ENCODE measurements at places on chromosomes 2 and 18.

DNA sequence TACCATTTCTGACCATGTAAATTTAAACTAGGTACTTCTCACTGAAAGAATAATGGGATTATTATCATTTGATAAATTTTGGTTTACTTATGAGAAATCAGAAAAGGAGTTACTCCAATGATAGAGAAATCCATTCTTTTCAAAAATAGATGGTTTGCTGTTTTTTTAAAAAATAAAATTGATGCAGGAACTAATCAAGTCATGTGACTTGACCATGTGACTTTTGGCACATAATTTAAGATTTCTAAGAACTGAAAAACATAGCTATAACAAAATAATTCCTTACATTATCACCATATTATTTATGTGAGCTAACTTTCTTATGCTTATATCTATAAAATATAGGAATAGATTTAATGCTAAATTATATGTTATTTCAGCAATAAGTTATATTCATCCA, 247.1 kb upstream of the FIGN start:
- DNase-seq = no peak

DNA sequence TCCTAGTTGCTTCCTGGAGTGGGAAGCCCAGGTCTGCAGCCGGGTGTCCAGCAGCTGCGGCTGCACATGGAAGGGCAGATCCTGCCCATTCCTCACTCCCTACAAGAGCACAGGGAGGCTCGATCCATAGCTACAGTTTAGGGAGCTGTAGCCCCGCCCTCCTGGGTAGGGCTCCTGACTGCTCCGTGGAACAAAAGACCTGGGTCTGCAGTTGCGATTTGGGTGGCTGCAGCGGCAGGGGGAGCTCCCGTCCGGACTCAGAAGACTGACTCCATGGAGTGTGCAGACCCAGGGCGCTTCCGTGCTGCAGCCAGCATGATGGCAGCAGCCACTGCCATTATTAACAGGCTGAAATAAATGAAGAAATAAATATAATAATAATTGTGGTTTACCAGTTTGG, 157.3 kb downstream of the CTNNA2 start:
- DNase-seq = no peak

GRCh38 chr2:189534854-189535832, 45.4 kb downstream of the SLC40A1 start:
- no peak for DNase-seq

GRCh38 chr2:63698786-63699548, 110.2 kb downstream of the MDH1 start:
- peak; percentile 19 for DNase-seq

- DNase-seq = no peak
These were observed 30.2 kb upstream of the ITPRID2 start for GRCh38 chr2:181861379-181861778.

DNA sequence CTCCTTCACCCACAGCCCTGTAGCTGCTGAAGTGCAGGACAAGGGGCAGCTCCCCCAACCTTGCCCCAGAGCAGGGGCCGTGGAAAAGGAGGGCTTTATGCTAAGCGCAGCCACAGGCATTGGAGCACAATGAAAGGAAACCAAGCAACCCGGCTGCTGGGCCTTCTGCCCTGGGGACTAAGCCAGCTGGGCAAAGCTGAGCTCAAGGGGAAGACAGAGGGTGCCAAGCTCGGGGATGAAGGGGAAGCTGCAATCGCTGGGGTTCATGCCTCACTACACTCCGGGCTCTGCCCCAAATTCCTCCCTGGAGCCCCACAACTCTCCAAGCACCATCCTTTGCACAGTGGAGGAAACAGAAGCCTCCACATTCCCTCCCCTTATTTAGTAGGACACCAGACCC, 12.4 kb downstream of the SFXN5 start:
- DNase-seq = no peak

GRCh38 chr2:221488136-221488807, 83.8 kb downstream of the EPHA4 start:
- DNase-seq = no peak

DNA sequence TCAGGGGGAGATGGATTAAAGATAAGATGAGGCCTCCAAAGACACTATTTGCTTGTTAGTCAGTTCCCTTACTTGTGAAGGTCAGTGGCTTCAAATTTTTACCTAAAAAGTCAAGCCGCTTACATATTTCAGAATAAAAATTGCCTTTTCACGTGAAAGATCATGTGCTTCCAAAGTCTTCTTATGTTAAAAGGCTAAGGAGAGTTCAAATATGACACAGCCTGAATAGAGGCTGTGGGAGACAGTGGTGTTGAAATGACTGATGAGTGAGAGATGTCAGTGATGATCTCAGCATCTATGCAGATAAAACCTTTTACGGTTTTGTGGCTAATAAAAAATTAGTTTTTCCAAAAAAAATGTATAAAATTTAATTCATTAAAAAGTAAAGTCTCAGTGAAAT, 40.5 kb downstream of the UPP2 start:
- DNase-seq = no peak

GRCh38 chr18:25630682-25631081, 278.7 kb upstream of the ZNF521 start:
- DNase-seq = no peak

DNA sequence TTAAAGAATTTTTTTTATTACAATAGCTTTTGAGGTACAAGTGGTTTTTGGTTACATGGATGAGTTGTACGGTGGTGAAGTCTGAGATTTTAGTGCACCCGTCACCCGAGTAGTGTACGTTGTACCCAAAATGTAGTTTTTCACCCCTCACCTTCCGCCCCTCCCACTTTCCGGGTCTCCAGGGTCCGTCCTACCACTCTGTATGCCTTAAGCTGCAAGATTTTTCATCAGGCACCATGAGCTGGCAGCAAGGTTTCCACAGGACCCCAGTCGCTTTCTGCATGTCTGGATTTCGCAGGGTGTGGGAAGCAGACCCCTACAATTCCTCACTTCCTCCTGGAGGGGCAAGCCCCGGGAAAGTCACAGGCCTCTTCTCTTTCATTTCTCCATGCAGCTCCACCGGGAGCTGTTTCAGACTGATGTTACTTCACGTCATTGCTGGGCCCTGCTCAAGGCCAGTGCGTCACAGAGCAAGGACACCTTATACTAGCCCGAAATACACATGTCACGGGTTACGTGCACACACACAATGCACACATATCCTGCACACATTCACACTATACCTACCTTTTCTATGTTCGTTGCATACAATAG, 179.1 kb downstream of the ZFP36L2 start:
- no peak for DNase-seq

DNA sequence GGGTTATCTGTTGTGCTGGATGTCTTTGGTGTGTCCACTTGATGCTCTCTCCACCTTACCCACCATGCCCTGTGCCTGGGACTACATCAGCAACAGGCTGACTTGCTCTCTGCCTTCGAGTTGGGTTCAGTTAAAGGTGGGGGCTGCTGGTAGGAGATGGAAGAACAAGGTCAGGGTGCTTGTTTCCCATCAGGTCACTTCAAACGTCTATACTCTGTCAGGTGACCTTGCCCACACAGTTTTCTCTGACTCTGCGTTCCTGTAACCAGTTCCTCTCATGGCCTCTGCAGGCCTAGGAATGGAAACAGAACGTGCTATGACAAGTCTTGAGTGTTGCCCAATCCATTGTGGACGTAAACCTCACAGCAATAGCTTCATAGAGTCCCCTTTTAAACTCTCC, 38.4 kb upstream of the PAPOLG start:
- DNase-seq = no peak

DNA sequence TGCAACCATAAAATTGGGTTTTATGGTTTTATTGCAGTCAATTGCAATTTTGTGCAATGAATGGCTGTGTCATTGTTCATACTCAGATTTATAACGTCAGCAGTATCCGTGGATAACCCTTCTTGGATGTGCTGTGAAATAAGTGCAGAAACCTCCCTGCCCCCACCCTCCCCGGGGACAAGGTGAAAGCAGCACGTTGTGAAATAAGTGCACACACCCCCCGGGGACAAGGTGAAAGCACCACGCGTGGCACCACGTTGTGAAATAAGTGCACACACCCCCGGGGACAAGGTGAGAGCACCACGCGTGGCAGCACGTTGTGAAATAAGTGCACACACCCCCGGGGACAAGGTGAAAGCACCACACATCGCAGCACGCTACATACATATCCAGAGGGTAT, 93.6 kb upstream of the NFATC1 start:
- DNase-seq = no peak

DNA sequence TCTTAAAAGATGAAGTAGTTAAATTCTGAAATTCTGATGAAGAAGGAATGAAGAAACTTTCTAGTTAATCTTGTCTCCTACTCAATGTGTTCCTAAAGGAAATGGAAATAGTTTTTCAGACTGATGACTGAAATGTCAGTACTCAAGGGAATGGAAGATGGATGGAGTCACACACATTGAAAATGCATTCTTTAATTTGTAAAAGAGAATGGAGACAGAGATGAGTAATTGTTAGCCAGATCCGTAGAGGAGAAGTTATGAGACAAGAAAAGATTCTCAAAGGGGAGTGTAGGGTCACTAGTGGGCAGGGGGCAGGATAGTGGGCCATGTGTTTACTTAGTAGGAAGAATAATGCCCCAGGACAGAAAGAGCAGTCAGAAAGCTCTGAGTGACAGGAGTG, 13.3 kb downstream of the ZSWIM2 start:
- no peak for DNase-seq

DNA sequence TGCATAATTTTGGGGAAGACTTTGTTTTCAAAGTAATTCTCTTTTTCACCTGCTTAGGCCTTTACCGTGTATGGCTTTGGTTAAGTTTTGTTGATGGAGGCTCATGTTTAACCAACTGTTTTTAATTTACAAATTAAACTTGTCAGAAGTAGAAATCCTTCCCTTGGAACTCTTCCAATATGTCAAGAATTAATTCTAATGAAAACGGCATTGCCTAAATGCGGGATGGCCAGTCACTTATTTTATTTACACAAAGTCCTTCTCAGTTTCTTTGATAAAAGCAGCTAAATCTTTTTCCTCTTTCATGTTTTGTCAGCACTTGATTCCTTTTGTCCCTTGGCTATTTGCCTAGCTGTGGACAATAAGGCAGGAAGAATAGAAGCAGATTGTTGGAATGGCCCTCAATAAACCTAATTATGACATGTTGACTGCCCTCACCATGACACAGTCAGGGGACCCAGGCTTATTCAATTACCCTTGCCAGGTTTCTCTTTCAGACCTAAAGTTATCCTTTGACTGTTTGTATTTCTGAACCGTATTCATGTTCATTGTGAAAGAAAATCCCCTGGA, 26.3 kb downstream of the PAX3 start:
- no peak for DNase-seq

DNA sequence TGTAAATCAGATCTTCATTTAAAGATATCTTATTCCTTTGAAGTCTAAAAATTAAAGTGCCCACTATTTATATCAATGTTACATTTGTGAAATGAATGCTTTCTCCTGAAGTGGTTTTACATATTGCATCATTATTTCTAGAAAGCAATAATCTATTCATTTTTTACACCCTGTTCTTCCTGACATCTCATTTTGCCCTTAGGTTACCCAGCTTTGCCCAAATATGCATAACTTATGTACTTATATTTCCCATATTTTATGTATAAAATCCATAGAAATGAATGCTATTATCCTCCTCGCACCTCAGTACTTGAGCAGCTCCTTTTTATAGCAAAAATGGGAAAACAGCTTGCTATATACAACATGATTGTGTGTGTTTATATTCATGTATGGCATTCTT, 396.5 kb upstream of the DSEL start:
- DNase-seq = no peak

DNA sequence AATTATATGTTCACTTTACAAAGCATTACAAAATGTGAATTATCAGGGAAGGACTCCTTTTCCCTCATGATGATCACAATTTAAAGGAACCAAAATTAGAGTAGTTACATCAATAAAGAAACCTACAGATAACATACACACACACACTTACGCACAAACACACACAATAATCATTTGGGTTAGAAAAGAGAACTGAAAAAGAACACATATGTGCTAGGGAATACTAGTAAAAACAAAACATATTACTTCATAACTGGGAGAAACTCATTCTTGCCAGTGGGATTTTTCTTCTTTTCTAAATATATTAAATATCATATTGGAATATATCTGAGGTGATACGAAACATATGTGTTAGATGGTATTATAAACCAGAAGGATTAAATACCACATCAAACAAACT, 42.3 kb downstream of the FIGN start:
- DNase-seq = no peak

DNA sequence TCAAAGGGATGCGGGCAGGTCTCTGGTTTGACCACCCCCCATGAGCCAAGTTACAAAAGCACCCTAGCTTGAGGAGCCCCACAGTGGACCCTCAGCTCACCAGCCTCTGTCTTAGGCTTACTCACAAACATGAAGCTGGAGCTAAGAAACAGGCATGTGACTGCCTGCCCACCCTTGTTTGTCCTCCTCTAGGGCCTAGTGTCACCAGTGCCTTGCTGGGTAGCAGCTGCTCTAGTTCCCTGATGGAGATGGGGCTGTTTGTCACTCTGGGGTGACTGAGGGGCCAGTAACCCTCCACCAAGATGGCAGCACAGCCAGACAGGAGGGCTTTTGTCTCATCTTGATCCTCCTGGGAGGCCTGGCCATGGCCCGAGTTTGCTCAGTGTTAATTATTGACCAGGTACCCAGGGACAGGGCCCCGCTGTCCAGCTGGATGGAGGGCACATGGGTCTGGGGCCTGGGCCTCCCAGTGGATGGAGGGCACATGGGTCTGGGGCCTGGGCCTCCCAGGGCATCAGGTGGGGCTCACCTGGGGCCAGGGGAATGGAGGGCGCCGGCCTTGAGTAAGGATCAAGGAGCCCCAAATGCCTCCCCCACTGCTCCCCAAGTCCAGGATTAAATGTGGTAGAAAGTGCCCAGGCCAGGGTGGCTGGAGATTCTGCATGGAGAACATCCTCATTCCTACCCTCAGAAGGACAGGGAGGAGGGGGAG, 185.9 kb upstream of the HAAO start:
- DNase-seq = no peak

- DNase-seq = no peak
These were observed 145.3 kb upstream of the MEX3C start for GRCh38 chr18:51342815-51343214.

- no peak for DNase-seq
These were observed 8.2 kb downstream of the FAM110C start for GRCh38 chr2:38155-38554.

DNA sequence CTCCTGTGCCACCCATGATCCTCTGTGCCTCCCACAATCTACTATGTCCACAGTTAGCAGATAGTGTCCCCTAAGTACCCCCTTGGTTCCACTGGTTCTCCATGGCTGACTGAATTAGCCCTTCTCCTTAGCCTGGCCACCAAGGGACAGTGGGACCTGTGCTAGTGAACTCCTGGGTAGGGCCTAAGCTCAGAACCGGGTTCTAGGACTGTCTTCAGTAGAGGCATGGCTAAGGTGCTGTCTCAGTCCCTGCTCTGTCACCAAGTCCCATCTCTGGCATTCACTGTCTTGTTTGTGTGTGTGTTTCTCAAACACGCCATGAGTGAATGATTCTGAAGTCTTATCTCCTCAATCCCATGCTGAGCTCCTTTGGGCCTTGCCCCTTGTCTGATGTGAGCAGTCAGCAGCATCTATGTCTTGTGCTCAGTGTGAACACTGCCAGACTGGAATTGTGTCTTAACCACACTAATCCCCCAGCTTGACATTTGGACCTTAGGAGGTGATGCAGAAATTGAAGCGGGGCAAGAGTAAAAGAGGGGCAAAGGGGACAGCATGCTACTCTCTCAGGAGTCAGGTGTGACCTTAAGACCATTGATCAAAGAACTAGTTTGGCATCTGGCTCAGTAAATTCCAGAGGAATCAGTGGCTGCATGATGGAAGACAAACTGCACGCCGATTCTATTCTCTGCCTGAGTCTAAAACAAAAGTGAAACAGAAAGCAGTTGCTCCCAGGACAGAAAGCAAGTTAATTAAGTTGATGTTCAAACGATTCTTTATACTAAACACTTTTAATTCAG, 190.5 kb downstream of the ALPK2 start:
- no peak for DNase-seq

Measured in NCI-H187 (cell line).